Diencephalon (tissue), 1 donor: ENCODE measurements at places on chromosomes 4 and X. TPM values are rescaled to one million over a fixed set of nuclear protein-coding genes. Genes with fewer than 3 reads are reported as not detected.

The CHM gene
- 42.0 TPM for total RNA-seq

The MTNR1A gene
- total RNA-seq, result 2.8 TPM

The ESX1 gene
- not detected for total RNA-seq

The CTAG1B gene
- total RNA-seq, result not detected

The HDX gene
- total RNA-seq, result 13.8 TPM

The FRG2 gene
- not detected for total RNA-seq

The APBB2 gene
- total RNA-seq, result 107 TPM

The DCAF12L2 gene
- 7.6 TPM for total RNA-seq

The SORCS2 gene
- total RNA-seq, result 20.3 TPM

The ACE2 gene
- total RNA-seq, result not detected

The SORBS2 gene
- total RNA-seq, result 62.7 TPM

The RPL9 gene
- 2,878 TPM for total RNA-seq

The ARHGAP24 gene
- 15.0 TPM for total RNA-seq

The MAOB gene
- total RNA-seq, result 12.9 TPM

The USP51 gene
- 8.1 TPM for total RNA-seq

The SLC6A8 gene
- 22.8 TPM for total RNA-seq

The ATP2B3 gene
- 15.0 TPM for total RNA-seq

The SUV39H1 gene
- total RNA-seq, result 3.0 TPM

The LRAT gene
- 3.0 TPM for total RNA-seq
